SK-N-MC (cell line): ENCODE measurements at places on chromosomes 3 and 15.
A peak's percentile ranks its signal among the peaks of the same experiment; 100 is the strongest.

DNA sequence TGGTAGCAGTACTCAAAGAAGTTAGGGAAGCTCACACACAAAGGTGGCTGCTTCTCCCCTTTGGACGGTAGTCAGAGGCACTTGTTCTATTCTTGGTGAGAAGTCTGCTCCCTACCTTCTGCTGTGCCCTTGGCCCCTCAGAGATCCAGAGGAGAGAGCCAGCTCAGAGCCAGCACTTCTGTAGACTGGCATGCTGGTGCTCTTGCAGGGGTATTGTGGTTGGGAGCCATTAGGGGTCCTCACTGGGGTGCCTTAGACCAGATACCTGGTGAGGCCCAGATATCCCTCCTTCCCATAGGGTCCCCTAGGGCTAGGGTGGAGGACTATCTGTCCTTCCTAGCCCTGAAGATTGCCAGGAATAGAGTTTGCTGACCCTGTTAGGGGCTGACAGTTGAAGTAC lies 140.6 kb downstream of the EEFSEC start:
- DNase-seq = no peak

GRCh38 chr3:60228823-60229222 lies 1022.4 kb downstream of the FHIT start:
- no peak for DNase-seq

DNA sequence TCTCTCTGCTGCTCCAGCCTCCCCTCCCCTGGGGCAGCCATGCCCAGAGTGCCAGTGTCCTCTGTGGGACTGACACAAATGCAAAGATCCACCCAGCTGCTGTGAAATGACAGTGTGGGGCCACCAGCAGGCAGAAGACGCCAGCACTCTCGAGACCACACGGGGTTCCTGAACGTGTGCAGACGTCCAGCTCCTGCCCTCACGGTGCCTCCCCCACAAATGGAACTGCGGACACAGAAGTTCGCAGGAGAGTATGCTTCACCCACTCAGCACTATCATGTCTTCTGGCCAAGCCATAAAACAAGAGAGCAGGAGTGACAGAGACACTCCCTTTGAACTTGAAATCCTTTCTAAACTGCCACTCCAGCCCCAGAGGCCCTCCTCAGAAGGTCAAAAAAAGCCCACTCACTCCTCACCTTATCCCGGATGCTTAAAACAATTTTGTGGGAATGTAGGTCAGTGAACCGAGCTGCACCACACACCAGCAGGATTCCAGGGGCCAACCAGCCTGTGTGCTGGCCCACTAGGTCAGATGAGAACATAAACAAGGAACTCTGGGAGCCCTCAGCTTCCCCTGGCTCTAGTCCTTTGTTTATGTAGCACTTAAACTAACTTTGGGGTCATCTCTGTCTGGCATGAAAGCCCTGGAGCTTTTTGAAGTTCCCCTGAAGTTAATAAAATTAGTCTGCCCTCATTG lies 112.6 kb downstream of the DNAJB8 start:
- DNase-seq = no peak

DNA sequence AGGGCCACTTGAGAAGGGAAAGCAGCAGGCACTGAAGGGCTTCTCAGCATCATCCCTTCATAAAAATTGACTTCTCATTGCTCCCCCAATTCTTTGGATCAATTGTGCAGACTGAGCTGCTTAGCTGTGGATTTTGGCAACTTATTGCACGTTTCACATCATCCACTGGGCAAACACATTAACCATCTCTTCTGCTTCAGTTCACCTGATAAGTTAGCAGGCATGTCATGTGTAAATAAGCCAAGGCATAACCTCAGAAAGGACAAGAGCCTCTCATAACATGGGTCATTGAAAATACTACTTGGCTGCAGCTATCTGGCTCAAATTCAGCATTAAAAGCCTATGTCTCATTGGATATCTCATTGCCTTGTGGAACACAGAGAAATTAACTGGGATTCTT lies 366.5 kb downstream of the LRRC3B start:
- no peak for DNase-seq

DNA sequence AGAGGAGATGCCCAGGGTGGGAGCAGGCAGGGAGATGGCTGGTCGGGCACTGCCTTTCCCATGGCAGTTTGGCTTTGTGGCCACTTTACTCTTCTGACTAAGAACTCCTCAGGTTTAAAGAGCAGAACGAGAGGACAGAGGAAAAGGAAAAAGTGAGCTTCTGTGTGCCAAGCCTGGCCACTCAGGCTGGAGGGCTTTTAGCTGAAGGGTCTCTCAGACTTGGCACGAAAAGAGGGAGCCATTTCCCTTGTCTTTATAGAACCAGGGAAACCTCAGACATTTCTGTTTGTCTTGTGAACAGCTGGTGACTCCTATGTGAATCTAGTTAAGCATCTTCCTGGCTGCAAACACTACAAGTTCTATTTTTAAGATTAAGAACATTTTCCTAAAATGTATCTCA lies 23.3 kb upstream of the PSMD6 start:
- no peak for DNase-seq

- no peak for DNase-seq
Observed at GRCh38 chr3:186053954-186054791, 54.7 kb downstream of the ETV5 start.

GRCh38 chr3:46393554-46394434 lies 13.1 kb downstream of the CCR5AS start:
- DNase-seq = no peak

- DNase-seq = peak; percentile 77
Observed at GRCh38 chr3:177448987-177449359, 251.7 kb upstream of the TBL1XR1 start.

- no peak for DNase-seq
Observed at GRCh38 chr3:5122741-5123706, 932 bp downstream of the ARL8B start.

DNA sequence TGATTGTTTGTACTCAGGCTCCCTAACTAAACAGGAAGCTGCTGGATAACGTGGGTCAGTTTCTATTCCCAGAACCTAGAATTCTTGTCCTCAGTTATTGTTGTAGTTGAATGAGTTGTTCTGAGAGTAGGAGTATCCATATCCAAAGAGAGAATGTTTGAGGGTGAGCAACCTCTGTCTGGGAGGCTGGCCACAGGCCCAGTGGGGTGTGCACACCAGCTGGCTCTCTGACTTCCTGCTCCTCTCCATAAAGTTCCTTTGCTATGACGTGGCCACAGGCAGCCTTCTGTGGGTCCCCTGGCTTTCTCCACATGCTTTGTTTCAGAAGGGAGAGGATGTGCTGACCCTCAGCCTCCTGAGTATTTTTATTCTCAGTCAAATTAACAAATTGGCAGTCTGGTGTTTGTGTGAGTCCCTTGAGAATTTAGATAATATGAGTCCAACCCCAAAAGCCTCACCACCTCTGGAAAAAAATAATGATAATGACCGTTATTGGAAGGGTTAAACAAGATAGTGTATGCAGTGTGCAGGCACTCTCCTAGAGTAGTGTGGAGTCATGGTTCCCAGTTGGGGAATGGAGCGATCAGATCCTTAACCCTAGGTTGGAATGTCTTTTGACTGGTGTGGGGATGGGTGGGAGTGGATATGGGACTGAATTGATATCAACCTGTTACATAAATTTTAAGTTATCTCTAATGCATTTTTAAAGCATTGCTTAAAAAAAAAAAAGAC lies 47.6 kb upstream of the MED12L start:
- no peak for DNase-seq

- no peak for DNase-seq
Observed at GRCh38 chr3:13972679-13973379, 93.0 kb upstream of the WNT7A start.
